ENCODE measurements at places on chromosomes 1 and 21.

DNA sequence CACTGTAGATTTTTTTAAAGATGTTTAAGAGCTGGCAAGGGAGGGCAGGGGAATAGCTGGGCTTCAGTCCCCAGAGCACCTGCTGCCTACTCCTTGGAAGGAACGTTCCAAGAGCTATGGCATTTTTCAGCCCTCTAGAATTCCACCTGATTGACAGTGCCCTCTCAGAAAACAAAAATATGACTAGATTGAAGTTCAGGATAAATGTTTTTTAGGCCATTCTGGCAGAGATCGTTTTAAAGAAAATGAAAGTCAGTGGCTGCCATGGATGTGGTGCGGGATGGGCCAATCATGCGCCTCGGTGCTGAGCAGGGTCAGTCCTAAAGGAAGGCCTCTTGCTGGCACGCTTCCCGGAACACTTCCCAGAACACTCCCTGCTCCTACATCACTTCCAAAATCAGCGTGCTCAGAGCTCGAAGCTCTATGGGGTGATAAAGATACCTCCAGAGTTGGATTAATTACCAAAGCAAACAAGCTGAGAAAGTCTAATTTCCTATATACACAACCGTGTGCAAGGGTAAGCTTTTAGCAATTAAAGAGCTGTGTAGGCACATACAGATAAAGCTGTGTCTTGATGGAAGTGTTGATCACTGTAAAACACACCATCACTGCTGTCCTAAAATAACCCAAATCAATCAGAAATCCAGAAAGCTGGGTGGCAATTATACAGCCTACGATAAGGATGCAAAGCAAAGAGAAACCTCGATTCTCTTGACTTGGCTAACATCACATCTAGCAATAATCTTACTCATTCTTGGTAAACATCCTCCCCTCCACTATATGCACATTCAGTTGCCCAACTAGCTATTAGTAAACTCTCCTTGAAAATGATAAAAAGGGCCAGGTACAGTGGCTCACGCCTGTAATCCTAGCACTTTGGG is 34.6 kb downstream of the TGFBR3 start:
- no peak for DNase-seq

DNA sequence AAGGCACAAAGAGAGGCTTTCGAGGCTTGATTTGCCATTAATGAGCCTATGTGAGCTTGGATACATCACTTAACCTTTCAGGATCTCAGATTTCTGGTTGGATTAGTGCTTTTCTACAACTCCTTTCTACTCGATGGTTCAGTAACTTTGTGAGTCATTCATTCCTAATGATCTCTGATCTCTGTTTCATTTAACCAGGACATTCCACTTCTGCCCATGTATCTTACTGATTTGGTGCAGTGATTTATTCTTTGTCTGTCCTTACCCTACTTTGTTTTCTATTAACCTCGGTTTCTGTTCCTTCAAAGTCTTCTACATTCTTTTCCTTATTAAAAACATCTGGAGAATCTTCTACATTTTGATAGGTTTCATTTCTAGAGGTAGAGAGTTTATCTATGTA is 94.6 kb upstream of the ZBTB18 start:
- no peak for DNase-seq

DNA sequence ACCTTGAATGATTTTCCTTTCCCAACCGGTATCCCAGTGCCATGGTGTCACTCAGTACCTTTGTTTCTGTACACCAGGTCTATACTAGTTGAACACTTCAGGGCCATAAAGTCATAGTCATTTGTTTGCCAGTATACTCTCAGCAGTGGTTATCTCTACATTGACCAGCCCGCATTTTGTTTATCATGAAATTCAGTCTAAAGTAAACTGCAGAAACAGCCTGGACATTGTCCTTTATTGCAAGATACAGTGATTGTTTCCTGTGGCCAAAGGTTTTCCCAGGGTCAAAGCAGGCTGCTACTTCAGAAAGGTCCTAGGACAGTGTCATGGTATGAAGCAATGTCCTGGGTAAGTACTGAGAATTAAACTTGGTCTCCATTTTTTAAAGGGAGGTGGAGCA is 407.4 kb downstream of the RWDD3 start:
- DNase-seq, result no peak

- DNase-seq, result no peak
Measured at GRCh38 chr1:3439346-3440299, 14.8 kb upstream of the ARHGEF16 start.

DNA sequence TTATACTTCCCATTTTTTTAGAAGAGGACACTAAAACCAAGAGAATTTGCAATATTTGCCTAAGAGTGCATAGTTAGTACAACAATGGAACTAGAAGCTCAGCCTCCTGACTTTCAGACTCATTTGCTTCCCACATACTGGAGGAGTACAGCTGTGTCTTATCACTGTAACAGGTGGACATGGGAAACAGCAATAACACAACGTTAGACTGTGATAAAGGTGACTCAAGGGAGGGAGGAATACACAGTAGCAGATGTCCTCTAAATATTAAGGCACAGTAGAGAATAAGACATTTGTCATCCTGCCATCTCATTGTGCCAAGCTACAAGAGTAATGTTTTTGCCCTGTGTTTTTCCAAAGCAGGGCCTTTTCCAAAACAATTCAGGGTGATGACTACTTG is 55.4 kb upstream of the JAK1 start:
- DNase-seq, result no peak

GRCh38 chr1:18531503-18531845 is 50.7 kb downstream of the KLHDC7A start:
- DNase-seq, result no peak

DNA sequence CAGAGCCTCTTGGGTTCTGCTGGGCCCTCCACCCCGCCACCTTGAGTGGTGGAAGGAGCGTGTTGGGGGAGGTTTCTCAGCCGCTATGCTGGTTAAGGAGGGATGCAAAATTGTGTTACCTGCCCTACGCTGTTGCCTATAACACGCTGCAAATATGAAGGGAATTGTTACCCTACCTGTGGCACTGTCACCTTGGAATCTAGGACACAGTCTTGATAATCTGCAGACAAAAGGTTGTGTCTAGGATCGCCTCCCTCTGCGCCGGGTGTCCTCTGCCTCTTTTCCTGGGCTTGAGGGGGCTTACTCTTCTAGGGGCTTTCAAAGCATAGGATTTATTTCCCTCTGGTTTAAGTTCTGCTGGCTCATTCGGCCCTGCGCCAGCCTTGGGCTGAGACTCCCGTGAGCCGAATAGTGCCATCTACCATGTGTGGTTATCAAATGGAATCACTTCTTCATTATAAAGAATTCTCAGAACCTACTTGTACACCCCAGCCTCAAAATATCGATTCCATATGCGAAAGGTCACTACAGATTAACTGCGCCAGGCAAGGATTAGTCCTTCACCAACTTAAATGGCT is 697 bp downstream of the SLC22A15 start:
- no peak for DNase-seq

DNA sequence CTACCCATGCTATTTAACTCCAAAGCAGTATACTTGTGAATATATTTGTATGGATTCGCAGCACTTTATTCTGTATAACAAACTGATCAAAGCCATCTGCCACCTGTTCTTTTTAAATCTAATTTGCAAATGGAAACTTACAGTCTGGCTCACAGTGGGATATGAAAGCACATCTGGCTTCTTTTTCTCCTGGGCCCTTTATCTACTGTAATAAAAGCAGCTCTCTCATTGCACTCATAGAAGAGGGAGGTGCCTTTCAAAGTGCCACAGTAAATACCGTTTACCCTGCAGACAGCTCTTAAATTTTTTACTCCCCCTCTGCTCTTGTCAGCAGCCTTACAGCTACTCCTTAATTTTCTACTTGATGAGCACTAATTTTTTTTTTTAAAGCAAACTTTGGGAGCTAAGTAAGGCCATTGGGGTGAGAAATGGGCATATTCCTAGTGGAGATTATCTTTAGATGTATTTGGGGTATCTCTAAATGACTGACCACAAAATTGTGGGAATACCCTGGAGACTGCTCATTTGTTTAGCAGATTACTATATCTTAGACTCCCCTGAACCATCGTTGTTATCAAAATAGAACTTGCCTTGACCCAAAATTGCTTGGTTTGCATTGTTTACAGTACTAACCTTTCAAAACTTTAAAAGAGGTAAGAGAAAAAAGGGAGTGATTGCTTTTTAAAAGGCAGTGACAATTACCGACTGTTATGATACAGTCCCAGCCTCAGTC is 110.1 kb downstream of the VPS13D start:
- DNase-seq, result no peak

- no peak for DNase-seq
Measured at GRCh38 chr1:207960346-207960745, 49.4 kb upstream of the CD34 start.

GRCh38 chr1:79781261-79781660 is 774.7 kb upstream of the ADGRL4 start:
- no peak for DNase-seq

GRCh38 chr1:244730153-244730933 is 77.4 kb downstream of the DESI2 start:
- DNase-seq, result peak; percentile 3

DNA sequence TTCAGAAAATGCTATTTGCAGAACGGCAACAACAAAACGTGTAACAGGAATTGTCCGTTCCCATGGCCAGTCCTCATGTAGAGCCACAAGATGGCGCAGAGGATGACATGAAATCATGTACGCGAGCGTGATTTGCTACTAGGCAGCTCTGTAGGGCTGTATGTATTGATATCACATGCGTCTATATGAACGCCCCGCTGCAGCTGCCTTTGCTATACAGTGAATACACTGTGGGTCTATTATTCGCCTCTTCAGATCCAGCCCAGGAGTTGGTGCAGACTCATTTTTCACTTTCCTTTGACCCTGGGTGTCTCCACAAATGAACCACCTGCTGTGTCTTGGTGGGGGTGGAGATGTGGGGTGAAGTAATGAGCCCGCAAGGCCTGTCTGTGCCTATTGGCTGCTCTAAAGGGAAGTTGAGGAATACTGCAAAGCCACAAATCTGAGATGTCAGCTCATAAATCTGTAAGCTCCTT is 361.5 kb downstream of the KIF26B start:
- no peak for DNase-seq

DNA sequence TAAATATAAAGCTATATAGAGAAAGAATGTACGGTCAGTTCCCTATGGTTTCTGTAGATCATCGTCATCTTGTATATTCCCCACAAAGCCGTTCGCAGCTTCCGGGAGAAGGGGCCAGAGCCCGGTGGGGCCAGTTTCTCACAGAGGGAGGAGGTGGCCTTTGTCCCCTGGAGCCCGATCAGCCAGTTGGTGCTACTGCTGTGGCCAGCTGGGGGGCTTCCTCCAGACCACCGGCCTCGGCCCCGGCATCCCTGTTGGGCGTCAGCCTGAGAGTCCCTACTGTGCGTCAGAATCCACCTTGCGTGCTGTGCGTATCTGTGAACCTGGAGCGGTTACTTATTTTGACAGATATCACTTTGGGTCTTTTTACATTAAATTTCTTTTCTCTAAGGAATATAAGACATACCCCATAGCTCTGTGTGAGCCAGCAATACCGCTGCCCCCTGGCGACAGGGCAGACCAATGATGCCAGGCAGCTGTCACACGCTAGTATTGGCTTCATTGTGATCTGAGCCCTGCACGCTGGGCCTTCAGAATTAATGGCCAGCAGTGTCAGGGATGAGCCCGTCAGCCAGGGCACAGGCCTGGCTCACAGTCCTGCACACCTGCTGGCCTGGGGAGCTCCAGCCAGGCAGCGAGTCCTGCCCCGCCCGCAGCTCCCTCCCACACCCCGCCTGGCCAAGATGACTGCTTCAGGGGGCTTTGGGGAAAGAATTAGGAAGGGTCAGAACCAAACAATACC is 145.9 kb downstream of the PGBD5 start:
- DNase-seq, result no peak

DNA sequence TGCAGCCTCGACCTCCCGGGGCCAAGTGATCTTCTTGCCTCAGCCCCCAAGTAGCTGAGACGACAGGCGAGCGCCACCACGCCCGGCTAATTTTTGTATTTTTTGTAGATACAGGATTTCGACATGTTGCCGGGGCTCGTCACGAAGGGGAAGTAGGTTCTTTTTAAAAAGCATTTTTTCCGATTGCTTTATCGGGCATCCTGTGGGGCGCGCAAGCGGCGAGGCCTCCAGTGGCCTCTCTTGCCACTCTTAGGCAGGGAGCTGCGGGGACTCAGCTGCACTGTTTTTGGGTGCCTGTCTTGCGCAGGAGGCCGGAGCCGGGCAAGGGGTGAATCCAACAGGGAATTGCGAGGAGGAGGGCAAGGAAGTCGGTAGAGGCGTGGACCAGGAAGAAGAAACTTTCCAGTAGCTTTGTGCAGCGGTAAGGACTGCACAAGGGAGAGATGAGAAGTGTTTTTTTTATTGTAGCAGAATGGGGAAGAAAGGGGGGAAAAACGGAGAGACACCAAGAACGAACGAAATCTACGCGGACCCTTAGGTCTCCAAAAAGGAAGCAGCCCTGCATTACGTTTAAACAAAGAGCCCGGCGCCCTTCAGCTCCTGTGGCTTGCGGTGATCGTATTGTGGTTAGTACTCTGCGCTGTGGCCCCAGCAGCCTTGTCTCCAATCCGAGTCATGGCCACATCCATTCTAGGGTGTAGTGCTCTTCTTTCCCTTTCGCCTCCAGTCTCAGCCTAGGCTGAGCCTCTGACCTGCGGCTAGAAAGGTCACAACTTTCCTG is 164.8 kb downstream of the PPIAL4G start:
- DNase-seq, result peak; percentile 63

- DNase-seq, result no peak
Measured at GRCh38 chr1:74340656-74341055, 105.5 kb downstream of the TNNI3K start.

- DNase-seq, result no peak
Measured at GRCh38 chr1:8332806-8333205, 14.9 kb downstream of the SLC45A1 start.

GRCh38 chr21:38729754-38730379 is 75.9 kb upstream of the ETS2 start:
- no peak for DNase-seq

- no peak for DNase-seq
Measured at GRCh38 chr1:234405676-234406075, 32.4 kb downstream of the COA6 start.

DNA sequence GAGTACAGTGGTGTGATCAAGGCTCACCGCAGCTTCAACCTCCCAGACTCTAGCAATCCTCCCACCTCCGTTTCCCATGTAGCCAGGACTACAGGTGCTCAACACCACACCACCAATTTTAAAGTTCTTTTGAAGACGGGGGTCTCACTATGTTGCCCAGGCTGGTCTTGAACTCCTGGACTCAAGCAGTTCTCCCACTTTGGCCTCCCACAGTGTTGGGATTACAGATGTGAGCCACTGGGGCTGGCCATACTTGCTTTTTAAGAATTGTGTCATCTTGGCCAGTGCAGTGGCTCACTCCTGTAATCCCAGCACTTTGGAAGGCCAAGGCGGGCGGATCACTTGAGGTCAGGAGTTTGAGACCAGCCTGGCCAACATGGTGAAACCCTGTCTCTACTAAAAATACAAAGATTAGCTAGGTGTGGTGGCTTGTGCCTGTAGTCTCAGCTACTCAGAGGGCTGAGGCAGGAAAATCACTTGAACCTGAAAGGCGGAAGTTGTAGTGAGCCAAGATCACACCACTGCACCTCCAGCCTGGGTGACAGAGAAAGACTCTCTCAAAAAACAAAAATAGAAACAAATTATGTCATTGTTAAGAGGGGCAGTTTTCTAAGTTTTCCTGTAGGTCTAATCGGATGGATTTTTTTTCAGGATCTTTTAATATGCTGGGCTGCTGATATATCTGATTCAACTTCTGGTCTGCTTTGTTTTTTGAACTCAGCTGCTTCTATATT is 18.7 kb downstream of the AK4 start:
- DNase-seq, result no peak
